Stimulated activated CD8-positive, alpha-beta memory T cell treated with anti-CD3 and anti-CD28 coated beads, Interleukin-15, amount 100 ng/mL, for 24 hours (primary cell): ENCODE measurements at places on chromosomes 7 and 10.

DNA sequence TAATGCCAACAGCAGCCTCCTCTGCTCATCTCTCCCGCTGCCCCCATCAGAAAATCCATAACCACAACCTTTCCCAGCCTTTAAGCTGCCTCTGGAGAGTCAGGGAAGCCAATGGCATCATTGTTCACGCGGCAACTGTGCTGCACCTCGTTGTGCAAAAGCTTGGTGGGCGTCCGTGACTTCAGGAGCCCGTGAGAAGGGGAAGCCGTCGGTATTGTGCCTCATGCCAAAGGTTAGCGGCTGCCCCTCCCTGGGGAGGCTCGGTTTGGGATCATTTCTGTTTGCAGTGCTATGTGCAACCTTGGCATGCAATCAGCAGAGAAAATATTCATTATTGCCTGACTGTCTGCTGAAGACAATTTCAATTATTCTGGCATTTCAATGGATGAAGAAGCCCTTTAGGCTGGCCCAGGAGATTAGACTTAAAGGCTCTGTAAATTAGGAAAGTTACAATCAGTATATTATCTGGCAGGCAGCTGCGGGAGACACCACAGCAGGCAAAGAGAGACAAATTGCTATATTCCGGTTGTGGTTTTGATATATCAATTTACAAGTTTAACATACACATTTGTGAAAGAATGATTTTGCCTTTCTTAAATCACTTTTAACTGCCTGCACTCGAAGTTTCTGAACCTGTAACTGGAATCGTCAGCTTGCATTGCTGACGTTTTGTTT lies 244.5 kb downstream of the GATA3 start:
- no peak for DNase-seq

DNA sequence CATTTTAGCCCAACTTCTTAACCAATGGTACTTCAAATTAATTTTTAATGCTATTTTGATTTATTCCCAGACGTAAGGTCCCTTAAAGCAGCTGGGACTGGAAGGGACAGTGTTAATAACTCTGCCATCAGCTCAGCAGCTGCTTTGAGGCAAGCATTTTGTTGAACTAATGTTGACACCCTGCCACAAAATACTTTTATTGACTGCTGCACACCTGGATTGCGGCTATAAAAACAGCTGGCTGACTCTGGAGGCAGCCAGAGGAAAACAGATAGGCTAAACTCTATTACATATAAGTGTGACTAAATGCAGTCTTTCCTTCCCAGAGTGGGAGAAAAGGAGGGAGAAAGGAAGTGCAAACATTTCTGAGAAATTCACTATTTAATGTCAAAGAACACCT lies 77.6 kb downstream of the ETV1 start:
- no peak for DNase-seq

- no peak for DNase-seq
These were observed 6.1 kb downstream of the GSTO1 start for GRCh38 chr10:104260775-104261115.

- DNase-seq: no peak
These were observed at the start of gene ARID5B for GRCh38 chr10:61900829-61901792. Gene ARID5B, plus strand, starts transcription at chr10:61901699. Its CDS starts 11 bp downstream, at chr10:61901710.

DNA sequence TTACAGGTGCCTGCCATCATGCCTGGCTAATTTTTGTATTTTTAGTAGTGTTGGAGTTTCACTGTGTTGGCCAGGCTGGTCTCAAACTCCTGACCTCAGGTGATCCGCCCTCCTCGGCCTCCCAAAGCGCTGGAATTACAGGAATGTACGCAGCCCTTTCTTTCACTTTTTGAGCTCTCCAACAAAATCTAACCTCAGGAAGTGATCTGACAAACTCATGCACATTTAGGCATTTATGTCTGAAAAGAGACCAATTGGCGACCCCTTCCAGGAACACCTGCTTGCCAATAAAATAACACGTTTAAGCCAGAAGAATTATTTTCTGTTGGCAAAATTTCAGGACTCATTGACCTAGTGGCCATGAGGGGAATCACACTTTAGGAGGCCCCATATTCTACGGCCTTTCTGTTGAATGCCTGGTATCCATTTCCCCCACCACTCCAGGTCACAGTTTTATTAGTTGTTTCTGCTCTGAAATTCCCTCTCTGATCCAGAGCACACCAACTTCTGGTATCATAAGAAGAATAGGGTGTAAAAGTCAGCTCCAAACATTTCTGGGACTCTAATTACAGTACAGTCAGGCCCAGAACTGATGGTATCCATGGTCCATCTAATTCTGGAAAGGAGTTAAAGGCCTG lies 65.8 kb upstream of the FRMD4A start:
- no peak for DNase-seq

GRCh38 chr7:134375206-134375605 lies 58.5 kb upstream of the SLC35B4 start:
- no peak for DNase-seq

DNA sequence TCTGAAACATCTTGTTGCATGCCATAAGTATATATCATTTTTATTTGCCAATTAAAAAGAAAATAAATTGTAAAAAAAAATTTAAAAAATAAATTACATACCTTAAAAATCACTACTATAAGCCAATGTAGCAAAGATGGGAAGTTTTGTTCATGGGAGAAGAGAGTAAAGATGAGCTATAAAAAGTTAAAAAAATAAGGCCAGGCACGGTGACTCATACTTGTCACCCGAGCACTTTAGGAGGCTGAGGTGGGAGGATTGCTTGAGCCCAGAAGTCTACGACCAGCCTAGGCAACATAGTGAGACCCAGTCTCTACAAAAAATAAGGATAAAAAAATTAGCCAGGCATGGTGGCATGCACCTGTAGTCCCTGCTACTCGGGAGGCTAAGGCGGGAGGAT lies 8.4 kb upstream of the STK32C start:
- no peak for DNase-seq

- no peak for DNase-seq
These were observed 349.8 kb downstream of the PTPRN2 start for GRCh38 chr7:158237672-158238335.

GRCh38 chr10:108631332-108631731 lies 1292.0 kb downstream of the XPNPEP1 start:
- DNase-seq: no peak

GRCh38 chr10:101826852-101827434 lies 8.7 kb upstream of the OGA start:
- no peak for DNase-seq

DNA sequence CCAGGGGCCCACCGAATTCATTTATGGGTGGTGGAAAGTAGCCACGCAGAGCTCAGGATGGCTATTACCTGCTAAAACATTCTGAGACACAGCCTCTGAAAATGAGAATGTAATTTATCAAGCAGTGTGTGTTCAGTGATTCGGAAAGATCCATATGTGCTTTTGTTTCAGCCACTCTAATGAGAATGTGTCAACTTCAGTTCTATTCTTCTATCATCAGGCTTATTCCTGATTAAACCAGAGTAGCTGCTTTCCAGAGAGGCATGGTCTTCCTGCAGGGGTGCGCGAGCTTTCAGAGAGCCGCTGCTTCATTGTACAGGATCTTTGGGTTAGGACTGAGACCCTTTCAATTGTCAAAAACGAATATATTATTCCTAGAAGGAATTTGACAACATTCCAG lies 167.6 kb downstream of the OTUD1 start:
- no peak for DNase-seq

DNA sequence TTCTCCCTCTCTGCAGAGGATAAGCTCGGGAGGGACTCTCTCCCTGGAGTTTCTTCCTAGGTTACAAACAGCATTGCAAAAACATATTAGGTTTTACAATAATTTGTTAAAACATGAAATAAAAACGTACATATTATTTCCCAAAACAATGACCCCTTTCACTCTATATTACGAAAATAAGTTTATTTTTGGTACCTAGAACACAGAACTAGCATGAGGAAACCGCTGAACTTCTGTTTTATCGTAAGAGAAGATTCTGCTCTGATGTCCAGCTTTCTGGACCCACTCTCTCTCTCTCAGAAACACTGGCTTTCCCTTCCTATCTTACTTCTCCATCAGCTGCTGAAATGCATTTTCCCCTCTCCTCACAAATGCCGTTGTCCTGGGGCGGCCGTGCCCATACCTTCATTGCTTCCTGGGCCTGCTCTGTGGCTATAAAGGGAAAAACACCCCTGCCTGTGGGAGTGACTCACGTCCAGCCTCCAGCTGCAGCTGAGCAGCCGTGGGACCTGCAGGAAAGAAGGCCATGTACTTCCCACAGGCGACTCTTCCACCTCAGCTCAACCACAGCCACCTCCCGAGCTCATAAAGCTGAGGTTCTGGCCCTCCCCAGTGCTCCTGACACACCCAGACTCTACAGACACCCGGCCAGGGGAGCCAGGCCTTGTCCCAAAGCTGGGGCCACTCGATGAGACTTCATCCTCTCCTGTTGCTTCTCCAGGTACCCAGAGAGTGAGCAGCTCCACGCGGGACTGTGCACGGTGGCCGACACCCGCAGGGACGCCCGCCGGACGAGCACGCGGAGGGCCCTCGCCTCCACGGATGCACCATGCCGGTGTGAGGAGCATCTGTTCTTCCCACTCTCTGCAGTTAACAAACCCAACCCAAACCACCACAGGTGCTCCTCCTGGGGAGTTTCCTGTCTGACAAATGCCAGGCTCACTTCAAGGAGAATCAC lies 3.1 kb downstream of the GPER1 start:
- DNase-seq: no peak

- no peak for DNase-seq
These were observed 9.1 kb downstream of the ADCYAP1R1 start for GRCh38 chr7:31061185-31061584.

DNA sequence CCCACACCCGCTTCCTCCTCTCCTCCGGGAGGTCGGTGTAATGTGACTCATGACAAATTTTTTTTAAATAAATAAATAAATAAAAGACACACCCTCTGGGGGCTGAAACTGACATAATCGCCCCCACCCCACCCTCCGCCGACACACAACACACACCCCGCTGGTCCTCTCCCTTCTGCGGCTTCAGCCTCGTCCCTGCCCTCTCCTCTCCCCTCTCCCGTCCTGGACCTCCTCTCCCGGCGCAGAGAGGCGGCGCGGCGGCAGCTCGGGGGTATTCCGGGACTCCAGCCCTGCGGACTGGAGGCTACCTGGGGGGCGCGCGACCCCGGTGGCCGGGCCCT lies 686 bp downstream of the ABI1 start:
- DNase-seq: peak; percentile 9

GRCh38 chr10:71493741-71494140 lies 97.0 kb downstream of the CDH23 start:
- no peak for DNase-seq

- DNase-seq: no peak
These were observed 952 bp downstream of the DIP2C start for GRCh38 chr10:688312-689120.

DNA sequence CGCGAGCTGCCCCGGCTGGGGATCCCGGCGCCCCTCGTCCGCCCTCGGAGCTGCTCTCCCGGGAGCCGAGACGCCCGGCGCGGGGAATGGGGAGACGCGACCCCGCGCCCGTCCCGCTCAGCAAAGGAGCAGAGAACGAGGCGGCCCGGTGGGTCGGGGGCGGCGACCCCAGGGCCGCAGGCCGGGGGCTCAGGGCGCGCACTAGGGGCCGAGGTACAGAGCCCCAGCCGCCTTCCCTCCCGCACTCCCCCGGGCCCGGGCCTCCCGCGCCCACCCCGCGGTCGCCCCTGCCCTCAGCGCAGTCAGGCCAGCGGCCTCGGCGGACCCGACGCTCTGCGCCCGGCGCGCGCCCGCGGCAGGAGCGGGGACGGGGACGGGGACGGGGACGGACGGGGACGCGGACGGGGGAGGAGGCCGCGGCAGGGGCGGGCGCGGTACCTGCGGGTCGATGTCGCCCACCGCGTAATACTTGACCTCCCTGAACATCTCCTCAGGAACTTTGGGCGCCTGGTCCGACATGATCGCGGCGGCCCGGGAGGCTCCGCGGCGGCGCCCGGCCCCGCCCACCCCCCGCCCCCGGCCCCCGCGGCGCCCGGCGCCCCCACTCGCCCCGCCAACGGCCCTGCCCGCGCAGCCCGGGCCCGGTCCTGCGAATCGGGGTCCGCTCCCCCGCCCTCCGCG lies 373 bp downstream of the PAXIP1 start:
- DNase-seq: no peak

- no peak for DNase-seq
These were observed 225.2 kb downstream of the MAD1L1 start for GRCh38 chr7:2007551-2007950.

GRCh38 chr7:119594956-119595355 lies 678.0 kb upstream of the KCND2 start:
- no peak for DNase-seq

GRCh38 chr10:21705828-21706176 lies 171.8 kb downstream of the MLLT10 start:
- DNase-seq: no peak

DNA sequence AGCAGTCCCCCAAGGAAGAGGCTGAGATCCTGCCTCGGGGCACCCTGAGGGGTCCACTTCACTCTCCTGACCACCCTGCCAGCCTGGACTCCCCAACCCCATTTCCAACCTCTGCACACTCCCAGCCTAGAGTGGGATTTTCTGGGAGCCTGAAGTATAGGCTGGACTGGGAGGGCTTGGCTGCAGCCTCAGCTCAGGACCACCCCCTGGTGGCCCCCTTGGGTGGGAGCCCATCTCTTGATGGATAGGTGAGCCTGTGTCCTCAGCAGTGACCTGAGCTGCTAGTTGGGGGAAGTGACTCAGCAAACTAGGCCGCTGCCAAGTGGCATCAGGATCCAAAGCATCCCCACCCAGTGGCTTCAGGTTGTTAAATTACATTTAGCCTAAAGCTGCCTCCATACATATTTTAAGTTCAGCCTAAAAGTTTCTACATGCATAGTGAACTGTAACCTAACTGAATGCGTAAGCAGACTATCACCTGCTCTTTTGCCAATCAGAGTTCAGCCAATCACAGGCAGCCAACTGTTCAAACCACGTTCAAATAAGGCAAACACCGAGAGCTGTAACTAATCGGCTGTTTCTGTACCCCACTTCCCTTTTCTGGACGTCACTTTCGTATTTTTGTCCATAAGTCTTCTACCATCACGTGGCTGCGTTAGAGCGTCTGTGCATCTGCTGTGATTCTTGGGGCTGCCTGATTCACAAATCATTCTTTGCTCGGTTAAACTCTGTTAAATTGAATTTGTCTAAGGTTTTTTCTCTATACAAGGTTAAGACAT lies 144.0 kb downstream of the PLPP4 start:
- DNase-seq: no peak

GRCh38 chr10:72466018-72466417 lies 111.3 kb upstream of the DNAJB12 start:
- no peak for DNase-seq

DNA sequence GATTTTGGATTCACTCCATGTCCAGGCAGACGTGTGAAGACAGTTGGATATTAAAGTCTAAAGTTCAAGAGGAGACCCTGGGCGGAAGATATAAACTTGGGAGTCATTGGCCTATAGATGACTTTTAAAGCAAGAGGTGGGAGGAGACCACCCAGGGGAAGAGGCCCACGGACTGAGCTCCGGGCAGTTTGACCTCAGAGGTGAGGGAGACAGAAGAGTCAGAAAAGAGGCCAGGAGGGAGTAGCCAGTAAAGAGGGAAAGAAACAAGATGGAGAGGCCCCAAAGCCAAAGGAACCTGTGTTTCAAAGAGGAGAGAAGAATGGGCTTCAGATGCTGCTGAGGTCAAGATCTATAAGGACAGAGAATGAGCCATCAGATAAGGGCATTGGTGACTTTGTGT lies 11.4 kb downstream of the CARD11 start:
- no peak for DNase-seq
